Activated naive CD4-positive, alpha-beta T cell treated with anti-CD3 and anti-CD28 coated beads, Interleukin-2, amount 10 ng/mL, durations not matched to agents 7 days and 5 days (primary cell): ENCODE measurements at places on chromosomes 1 and 21.

GRCh38 chr1:158563853-158564252 lies 6.5 kb downstream of the OR6P1 start:
- DNase-seq: no peak

GRCh38 chr1:213676736-213677135 lies 311.0 kb upstream of the PROX1 start:
- no peak for DNase-seq

DNA sequence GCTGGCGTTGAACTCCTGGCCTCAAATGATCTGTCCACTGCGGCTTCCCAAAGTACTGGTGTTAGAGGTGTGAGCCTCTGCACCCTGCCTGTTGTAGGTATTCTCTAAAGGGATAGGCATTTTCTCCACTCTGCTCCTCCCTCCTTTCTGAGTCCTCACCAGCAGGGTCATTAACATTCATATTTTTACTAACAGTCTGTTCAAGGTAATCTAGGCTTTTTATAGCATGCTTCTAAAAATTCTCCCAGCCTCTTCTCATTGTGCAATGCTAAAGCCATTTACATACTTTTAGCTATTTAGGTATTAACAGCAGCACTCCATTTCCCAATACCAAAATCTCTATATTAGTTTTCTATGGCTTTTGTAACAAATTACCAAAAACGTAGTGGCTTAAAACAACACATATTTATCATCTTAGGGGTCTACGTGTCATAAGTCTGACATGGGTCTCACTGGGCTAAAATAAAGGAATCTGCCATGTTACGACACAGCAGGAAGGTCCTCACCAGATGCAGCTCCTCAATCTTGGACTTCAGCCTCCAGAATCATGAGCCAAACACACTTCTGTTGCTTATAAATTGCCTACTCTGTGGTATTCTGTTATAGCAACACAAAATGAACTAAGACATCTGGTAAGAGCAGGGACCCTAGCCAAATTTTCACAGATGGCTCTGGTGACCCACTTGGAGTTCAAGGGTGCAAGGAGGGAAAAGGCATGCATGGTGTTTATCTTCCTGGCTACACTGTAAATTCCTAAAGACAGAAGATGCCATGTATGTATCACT lies 2.9 kb upstream of the SLC2A7 start:
- no peak for DNase-seq

- no peak for DNase-seq
Observed at GRCh38 chr1:152884966-152885624, 7.0 kb downstream of the SMCP start.

DNA sequence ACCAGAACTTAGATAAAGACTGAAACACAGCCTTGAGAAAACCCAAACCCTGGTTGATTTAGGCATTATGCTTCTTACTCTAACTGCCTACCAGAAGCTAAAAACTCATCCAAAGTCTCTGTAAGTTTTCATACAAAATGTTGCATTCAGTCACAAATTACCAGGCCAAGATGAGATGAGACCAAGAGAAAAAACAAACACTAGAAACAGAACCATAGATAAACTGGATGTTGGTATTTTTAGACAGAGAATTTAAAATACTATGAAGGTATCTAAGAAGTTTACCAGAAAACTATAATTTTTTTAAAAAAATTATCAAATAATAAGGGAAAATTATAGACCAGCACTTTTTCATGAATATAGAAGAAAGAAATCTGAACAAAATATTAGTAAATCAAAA lies 180.5 kb downstream of the VPS13D start:
- DNase-seq: no peak

- no peak for DNase-seq
Observed at GRCh38 chr1:221117133-221117532, 237.9 kb downstream of the HLX start.

- DNase-seq: no peak
Observed at GRCh38 chr1:15681349-15682292, 2.5 kb upstream of the PLEKHM2 start.

GRCh38 chr1:85373378-85373708 lies 91.6 kb downstream of the DDAH1 start:
- DNase-seq: no peak

GRCh38 chr1:173467426-173467825 lies 9.7 kb upstream of the PRDX6 start:
- no peak for DNase-seq

DNA sequence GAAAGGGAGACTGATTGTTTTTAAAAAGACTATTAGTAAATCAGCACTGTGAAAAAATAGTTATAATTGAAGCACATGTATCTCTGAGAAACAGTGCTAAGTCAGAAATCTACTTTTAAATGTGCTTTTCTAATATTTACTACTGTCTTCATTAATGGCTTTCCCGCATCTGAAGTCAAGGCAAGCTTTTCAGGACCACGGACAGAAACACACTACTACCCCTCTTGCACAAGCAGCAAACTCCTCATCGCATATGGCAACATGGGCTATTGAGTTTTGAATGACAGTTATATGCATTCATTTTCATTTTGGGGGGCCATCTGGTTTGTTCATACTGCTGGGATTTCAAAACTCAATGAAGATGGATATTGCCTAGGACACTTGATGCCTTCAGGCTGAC lies 433.4 kb upstream of the CAMK1G start:
- peak; percentile 36 for DNase-seq

DNA sequence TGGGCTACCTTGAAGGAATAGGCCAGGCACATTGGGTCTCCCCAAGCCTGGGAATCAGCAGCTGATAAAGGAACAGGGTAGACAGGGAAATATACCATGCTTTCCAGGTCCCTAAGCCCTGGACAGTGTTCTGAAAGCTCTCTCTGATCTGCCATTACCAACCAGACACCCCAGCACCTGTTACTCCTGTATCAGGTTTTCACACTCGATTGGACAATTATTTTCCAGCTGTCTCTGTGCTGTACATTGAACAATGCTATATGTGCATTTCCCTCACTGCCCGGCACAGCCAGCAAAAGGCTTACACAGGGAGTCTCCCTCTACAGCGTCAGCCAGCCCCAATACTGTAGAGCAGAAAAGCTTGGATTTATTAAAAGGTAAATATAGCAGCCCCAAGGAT lies 4.7 kb downstream of the CFAP45 start:
- DNase-seq: no peak

DNA sequence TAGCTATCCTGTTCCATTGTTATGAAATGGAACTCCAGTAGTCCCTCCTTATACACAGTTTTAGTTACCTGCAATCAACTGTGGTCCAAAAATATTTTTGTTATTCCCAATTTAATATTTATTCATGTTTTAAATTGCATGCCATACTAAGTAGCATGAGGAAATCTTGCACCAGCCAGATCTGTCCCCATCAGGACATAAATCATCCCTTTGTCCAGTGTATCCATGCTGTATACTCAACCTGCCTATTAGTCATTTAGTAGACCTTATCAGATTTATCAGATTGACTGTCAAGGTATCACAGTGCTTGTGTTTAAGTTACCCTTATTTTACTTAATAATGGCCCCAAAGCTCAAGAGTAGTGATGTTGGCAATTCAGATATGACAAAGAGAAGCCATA lies 207.9 kb upstream of the DMRTA2 start:
- no peak for DNase-seq

- DNase-seq: peak; percentile 62
Observed at GRCh38 chr1:93878501-93878888, 511 bp downstream of the DNTTIP2 start.
